ENCODE measurements at places on chromosomes 5 and 9. TPM values are rescaled to one million over a fixed set of nuclear protein-coding genes. Genes with fewer than 3 reads are reported as not detected.

DNA sequence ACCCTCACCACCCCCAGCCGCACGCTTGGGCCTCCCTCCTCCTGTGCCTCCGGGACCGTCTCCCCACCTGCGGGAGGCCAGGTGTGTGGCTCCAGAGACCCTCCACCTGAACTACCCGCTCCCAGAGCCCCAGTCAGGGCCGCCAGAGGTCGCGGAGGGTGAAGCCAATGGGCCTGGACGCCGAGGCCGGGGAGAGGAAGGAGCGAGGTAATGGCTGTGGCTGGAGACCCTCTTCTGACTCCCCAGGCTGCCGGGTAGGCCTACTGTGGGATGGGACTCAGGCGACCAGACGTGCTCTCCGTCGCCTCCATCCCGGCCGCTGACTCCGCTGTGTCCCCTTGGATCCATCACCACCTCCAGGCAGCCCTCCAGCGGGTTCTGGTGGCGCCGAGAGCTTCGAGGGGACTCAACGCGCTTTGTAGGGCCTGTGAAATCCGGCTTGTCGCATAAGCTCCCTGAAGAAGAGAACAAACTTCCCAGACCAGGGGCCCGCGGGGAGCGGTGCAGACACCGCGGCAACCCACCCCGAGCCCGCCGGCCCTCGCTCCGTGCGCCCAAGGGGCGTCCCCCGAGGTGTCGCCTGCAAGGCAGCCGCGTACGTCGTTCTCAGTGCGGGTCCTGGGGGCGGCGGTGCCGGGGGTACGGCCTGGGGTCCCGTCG is 12.6 kb downstream of the IRX2 start:
- no peak for DNase-seq

DOCK8 gene
- total RNA-seq, result 0.26 TPM

HMMR gene
- 1.4 TPM for total RNA-seq

GRCh38 chr9:130786526-130786925 is 48.5 kb upstream of the ABL1 start:
- DNase-seq, result no peak

DNA sequence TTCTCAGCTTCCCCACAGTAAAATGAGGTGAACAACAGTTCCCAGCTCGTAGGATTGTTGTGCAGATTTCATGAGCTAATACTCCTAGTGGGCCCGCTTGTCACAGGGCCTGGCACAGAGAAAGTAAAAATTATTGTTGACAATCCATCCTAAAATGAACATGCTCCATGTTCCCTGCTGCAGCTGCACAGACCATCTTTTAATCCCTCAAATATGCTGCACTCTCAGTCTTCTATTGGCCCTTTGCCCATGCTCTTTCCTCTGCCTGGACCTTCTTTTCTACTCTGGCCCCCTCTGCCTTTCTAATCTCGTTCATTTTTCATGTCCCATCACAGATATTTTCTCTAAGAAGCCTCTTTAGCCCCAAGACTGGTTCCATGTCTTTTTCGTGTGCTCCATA is 117.7 kb upstream of the NR3C1 start:
- DNase-seq, result no peak

Data from bronchial epithelial cell (primary cell).